ENCODE measurements at places on chromosomes 16 and 17.

- no peak for DNase-seq
Measured at GRCh38 chr17:69703751-69704150, 289.3 kb downstream of the MAP2K6 start.

DNA sequence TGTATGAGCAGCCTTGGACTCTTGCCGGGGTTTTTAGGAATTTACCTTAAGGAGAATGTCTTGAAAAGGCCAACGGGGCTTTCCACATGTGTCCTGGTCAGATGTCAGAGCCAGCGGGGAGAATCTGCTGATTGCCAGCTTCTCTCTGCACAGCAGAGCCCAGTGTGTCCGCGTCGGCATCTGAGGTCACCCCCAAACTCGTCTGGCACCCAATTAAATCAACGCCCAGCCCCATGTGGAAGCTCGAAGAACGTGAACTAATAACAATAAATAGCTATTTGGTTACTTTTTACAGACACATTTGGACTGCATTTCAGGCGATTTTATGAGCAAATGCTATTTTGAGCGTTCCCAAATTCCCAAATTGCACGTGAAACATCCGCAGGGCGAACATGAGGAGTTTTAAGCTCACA, 303.5 kb downstream of the FOXL1 start:
- DNase-seq, result no peak

DNA sequence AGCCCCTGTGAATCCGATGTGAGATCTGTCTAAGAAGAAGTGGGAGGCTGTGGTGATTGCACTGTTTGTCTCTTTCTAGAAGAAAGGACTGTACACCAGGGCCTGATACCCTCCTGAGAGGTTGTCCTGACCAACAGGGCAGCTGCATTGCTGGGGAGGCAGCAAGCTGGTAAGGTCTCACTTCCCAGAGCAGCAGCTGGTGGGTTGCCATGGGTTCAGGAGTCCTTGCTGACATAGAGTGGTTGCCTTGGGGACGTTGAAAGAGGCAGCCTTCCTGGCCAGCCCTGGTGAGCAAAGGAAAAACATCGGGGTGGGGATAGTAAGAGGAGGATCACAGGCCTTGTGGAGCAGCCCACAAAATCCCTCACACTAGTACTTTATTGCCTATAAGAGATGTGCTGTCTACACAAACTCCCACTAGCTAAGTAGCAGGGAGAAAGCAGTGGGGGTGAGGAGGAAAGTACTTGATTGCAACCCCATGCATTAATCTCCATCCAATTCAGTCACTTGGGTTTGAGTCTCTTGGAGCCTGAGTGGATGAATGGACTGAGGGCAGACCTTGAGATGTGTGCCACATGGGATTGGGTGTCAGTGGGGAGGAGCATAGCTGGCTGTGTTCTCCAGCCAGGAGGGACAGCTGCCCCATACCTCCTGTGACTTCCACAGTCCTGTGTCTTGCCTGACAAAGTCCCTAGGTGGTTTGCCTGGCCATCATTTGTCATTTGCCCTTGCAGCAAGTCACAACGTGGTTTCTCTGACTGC, 143.8 kb upstream of the RPL38 start:
- no peak for DNase-seq

- no peak for DNase-seq
Measured at GRCh38 chr17:596287-596686, 118.4 kb downstream of the VPS53 start.

DNA sequence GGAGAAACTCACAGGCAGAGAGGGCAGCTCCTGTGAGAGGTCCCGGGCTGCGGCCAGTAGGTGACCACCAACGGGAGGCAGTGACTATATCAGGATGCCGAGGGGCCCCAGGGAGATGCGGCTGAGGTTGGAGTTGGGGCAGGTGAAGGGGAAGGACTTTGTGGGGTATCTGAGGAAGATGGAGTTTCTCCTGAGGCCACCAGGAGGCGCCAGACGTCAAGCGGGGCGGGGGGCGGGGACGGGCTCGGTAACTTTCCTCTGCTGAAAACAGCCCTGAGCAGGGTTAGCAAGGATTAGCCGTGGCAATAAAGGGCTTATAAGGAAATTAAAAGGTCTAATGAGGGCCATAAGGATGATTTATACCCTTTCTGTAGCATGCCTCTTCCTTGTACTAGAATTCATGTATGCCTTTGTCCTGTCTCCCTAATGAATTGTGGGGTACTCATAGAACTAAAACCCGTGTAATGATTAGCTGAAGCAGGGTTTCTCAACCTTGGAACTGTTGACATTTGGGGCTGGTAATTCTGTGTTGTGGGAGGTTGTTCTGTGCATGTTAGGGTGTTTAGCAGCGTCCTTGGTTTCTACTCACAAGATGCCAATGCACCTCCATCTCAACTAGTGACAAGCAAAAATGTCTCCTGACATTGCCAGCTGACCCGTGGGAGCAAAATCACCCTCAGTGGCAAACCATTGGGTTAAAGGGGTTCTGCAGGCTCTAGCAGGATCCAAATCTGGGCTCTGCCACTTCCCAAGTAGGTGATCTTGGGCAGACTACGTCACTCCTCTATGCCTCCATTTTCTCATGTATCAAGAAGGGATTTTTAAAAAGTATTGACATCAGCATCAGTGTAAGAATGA, 74.8 kb upstream of the GRIN2A start:
- DNase-seq, result no peak

DNA sequence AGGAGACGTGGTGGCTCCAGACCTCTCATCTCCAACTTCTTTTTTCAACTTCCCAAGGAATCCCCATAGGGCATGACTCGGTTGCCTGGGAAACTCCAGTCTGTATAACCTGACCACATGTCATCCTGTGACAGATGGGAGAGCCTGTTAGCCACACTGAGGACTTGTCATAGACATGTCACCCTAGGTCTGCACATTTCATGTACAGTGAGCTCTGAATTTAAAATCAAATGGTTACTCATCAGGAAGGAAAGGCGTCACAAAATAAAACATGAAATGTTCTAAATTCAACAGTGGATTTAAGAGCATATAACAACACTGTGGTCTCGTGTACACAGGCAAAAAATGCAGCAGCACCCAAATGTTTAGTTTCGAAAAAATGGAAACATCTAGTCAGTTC, 22.2 kb upstream of the ADAMTS18 start:
- no peak for DNase-seq

- no peak for DNase-seq
Measured at GRCh38 chr16:26898200-26898599, 168.5 kb upstream of the C16orf82 start.

DNA sequence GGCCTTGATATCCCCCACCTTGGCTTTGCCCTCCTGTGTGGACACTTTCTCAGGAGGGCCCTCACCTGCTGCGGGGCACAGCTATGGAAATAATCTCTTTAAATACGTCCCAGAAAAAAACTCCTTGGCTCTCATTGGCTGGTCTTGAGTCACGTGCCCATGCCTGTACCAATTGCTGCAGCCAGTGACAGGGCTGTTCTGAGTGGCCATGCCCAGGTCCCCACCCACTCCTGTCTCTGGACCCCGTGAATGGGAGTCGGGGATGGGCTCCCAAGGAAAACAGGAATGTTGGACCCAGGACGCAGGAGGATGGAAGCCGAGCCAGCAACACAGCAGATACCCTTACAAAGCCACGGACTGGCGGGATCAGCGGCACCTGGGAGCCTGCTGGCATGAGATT, 53.1 kb upstream of the CDR2 start:
- no peak for DNase-seq

GRCh38 chr16:71364133-71364681, 5.7 kb downstream of the CALB2 start:
- DNase-seq, result no peak

DNA sequence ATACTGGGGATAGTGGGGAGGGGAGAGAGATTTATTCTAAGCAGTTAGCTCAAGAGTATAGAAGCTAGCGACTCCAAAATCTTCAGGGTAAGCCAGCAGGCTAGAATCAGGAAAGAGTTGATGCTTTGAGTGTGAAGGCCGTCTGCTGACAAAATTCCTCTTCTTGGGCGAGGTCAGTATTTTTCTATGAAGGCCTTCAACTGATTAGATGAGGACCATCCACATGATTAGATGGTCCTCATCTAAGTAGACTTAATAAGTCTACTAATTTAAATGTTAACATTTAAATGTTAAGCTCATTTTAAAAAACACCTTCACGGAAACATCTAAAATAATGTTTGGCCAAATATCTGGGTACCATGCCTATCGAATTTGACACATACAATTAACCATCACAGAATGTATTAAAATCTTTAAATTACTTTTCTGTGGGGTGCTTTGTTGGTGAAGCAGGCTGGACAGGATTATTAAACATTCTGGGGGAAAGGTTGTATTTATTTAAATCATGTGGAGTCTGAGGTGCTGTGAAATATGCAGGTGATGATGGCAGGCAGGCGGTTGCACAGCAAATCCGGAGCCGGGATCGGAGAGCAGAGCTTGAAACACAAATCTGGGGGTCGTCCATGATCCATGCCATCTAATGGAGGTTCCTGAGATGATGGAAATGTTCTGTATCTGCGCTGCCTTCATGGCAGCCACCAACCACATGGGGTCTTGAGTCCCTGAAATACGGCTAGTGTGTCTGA, 49.8 kb upstream of the ADORA2B start:
- no peak for DNase-seq

DNA sequence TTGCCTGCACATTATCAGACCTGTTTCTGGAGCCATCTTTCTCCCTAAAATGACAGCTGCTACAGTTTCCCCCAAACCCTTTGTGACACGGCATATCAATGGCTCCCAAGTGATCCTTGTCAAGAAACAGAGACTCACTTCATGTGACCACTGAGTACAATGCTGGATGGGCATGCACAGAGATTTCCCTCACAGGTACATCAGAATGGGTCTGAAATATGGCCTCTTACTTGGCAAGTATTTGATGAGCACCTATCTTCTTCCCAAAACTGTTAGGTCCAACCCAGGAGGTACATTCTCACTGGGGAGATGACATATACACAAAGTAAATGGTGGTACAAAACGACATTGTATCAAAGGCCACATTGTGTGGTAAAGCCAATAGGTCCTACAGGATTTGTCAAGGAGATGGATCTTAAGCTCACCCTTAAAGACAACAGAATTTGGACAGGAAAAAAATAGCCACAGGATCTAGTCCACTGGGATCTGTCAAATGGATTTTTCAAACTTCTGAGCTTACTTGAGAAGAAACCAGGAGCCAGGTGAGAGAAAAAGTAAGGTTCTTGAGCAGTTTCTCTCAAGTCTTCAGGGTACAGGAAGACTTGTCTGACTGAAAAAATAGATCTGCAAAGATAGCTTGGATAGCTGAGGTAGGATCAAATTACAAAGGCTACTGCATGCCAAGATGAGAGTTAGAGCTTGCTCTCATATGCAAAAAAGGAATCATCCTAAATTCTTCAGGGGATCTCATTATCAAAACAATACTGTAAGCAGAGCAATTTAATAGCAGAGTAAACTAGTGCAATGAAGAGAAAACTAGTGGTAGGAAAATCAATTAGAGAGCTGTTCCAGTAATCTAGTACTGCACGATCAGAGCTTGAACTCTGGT, 28.8 kb downstream of the RNF43 start:
- DNase-seq, result no peak

DNA sequence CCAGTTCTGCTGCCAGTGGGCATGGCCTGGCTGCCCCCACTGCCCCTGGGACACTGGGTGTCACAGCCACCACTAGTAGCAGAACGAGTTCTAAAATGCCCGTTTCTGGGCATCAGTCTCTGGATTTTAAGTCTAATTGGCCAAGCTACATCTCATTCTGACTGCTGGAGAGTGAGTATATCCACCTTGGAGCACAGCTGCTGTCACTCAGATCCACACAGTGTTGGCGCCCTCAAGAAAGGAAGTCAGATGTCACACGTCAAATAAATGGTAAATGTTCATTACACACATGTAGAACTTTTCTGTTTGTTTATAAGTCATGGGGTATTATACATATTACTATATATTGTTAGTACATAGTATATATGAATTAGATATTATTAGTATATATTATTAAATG, 19.4 kb downstream of the GNGT2 start:
- no peak for DNase-seq

DNA sequence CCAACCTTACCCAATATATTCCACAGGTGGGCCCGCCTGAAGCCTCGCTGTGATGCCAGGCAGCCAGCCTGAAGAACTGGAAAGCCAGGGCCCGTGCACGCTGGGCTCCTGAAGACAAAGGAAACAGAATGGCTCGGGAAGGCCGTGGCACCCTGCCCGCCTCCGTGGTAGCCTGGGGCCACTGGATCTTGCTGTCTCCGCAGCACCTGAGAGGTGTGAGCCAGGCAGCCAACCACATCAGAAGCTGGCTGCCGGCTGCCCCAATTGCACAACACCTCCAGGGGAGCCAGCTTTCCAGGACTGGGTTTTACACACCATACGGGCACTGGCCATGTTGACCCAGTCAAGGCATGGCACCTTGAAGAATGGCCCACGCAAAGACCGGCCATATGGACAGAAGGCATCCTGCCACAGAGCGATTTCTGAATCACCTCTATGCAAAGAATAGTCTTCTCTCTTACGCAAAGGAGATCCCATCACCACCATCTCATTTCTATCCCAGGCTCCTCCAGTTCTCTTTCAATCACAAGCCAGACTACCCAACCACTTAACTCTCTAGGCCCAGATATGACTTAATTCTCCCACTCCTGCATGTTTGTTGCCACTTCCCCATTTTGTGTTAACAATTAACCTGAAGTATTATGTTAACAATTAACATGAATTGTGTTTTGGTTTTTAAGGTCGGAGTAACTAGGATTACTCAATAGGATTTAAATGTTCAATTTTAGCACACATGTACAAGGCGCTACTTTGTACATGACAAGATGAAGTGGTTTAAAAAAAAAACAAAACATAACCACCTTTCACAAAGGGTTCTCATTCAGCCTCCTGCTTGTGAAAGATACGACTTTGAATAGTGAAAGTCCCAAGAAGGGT, 32.1 kb downstream of the ZFHX3 start:
- no peak for DNase-seq

GRCh38 chr17:57756951-57757350, 11.9 kb upstream of the CCDC182 start:
- DNase-seq, result no peak

- DNase-seq, result no peak
Measured at GRCh38 chr17:9016941-9017552, 4.3 kb upstream of the NTN1 start.

GRCh38 chr16:11533588-11533987, 53.1 kb downstream of the LITAF start:
- DNase-seq, result no peak

GRCh38 chr16:73240920-73241319, 193.0 kb upstream of the ZFHX3 start:
- no peak for DNase-seq

DNA sequence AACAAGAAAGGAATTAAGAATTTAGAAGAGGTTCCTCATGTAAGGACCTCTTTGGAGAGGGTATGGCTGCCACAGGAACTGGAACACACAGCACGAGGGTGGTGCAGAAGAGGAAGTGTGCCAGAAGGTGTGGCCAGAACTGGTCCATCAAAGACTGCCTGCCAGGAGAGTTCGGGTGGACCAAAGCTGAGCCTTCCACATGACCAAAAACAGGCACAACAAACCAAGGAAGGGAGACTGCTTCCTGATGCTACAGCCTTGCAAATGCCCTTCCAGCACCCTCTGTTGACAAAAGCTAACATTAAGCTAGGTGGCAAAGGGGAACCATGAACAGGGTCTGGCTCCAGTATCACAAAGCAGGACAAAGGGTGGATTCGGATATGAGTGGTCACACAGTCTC, 125.8 kb upstream of the TMEM97 start:
- DNase-seq, result no peak
